ENCODE measurements at places on chromosomes 1 and 21.
A peak's percentile ranks its signal among the peaks of the same experiment; 100 is the strongest.

GRCh38 chr1:157894613-157895165, 53.1 kb upstream of the CD5L start:
- DNase-seq = no peak

DNA sequence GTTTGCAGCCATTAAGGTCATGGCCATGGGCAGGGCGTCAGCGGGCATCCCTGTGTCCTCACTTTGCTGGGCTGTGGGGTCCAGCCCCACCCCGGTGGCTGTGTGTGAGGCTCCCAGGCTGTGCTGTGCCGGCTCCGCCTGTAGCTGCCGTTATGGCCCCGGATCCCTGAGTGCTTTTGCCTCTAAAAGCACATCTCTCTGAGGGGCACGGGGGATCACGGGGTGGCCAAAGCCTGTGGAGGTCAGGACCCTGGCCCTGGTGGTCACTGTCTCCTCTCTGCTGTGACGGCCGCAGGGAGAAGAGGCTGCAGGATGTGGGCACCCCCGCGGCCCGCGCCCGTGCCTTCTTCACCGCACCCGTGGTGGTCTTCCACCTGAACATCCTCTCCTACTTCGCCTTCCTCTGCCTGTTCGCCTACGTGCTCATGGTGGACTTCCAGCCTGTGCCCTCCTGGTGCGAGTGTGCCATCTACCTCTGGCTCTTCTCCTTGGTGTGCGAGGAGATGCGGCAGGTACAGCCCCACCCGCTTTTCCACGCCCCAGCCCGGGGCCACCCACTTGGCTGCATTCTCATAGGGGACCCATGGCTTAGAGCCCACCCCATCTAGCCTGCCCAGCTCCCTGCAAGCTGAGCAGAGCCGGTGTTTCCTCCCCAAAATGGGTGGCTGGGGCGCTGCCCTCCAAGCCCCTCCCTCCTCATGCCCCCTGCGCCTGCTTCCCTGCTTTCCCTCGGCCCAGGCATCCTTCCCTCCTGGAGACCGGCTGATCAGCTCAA, 48.2 kb downstream of the TRPM2 start:
- no peak for DNase-seq

DNA sequence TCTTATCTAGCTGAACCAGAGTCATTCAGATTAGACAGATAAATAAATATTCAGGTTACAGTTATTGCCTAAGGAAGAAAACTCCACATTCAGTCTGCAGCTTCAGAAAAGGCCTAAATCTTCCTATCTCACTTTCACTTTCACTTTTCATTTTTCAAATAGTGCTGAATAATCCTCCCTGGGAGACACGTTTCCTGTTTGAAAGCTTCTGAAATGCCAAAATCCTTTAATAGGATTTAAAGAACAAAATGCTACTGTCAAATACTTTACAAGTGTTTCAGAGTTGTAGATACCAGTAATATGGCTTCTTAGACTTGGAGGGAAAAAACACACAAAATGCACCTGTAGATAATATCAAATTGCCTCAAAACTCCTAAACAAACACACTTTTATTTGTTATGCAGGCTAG, 3.9 kb downstream of the PSMB2 start:
- no peak for DNase-seq

GRCh38 chr1:207388721-207389120, 65.4 kb upstream of the CR2 start:
- no peak for DNase-seq

DNA sequence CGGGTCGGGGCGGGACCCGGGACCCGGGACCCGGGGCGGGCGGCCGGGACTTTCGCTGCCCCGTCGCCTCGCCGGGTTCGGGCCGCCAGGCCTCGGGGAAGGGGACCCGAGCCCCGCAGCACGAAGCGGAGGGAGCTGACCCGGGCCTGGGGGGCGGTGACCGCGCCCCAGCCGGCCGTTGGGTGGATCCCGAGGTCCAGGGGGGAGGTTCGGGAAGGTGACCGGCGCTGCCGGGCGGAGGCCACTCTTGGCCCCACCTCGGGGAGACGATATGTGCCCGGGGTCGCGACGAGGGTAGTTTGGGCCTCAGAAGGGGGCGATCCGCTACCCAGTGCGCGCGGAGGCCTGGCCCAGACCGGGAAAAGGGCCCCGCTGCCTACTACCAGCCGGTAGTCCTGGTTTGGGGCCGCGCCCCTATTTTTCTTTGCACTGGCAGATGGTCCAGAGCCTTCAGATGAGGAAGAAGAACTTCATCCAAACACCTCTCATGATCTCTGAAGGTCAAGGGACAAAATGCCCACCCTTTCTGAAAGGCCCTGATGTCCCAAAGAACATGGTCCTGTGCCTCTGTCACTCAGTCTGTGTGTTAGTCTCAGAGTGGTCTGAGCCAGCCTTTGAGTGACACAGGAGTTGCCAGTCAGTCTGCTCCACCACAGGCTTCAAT, 766 bp downstream of the AGO4 start:
- DNase-seq = peak; percentile 14

GRCh38 chr1:36866169-36866814, 168.0 kb downstream of the GRIK3 start:
- no peak for DNase-seq

DNA sequence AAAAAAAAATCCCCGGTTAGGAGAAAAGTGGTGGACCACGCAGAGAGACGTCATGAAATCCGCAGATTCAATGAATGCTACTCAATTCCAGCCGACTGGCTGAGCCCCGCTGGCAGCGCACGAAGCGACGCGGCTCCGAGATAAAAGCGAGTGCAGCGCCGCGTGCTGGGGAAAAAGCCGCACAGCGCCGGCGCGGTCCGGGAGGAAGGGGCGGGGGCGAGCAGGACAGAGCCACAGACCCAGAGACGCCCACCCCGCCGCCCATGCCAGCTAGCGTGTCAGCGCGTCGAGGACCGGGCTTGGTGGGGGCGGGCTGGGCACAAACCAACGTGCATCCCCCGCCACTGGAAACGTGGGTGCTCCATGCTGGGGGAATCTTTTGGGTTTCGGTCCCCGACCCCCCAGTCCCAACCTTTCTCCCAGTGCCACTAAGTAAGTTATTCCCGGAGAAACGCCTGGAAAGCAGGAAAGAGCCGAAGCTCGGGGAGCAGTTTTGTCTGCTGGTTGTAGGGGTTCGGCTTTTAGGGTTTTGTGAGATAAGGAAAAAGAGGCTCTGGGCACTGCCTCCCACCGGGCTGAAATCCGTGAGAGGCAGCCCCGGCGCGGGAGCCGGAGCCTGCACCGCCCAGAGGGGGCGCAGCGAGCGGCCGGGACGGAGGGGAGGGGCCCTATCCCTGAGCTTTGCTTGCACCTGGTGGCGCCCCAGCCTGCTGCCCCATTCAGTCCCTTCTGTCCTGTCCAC, at the start of gene KCNJ6:
Gene KCNJ6, minus strand, starts transcription at position 148 of the 742 bp plus-strand sequence. CDS start 75,775 bp downstream, outside the sequence.
- no peak for DNase-seq

DNA sequence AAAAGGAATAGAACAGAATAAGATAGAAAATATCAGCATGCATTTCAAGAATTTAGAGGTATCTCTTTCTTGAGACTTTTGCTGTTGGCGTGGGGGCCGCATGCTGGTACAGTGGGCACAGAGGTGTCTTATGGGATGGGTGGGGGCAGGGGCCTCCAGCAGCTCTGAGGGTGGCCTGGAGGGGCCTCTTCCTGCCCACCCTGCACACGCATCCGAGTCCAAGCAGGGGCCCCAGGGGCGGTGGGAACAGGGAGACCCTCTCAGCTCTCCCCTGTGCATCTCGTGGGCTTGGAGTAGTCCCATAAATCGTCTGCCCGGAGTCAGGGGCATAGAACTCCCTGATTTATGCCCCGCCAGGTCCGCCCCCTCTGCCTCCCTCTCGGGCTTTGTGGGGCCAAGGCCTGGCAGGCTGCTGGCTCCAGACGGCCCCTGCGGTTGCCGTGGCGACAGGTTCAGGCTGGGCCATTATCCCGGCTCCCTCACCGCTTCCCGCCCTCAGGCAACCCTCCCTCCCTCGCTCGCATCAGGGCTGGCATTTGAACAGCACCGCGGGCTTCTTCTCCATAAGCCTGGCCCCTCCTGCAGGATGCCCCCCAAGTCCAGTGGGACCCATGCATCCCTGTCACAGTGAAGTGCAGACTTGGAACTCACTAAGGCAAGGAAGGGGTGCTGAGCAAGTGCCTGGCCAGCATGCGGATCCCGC, 133.2 kb upstream of the ZBTB40 start:
- no peak for DNase-seq

DNA sequence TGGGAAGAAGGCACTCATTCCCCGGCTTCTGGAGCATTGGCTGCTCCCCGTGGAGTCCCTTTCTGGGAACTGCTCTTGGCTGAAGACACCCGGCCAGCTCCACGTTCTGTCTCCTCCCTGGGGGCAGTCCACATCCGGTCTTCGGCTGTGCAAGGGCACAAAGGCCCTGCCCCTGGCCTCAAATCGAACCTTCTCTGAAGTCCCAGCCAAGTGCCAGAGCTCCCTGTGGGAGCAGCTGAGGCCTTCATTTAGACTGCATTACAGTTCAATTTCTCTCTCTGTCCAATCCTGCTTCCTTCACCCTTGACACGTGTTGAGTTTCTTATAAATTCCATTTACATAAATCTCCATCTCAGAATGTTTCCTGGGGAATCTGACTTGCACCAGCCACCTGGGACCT, 132.9 kb upstream of the POU3F1 start:
- no peak for DNase-seq

DNA sequence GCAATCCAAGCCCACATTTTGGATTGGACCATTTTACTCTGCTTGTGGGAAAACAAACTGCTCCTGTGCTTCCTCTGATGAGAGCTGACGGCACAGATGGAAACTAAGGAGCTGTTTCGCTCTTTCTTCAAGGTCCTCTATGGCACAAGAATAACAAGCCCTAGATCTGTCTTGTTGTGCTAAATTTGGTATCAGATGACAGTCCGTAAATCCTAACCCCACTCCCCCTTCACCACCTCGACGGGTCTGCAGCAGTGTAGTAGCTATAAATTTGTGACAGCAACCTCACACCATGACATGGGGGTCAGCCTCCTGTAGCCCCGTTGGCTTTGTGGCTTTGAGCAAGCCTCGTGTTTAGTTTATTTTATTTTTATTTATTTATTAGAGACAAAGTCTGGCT, 85.9 kb downstream of the ADSS2 start:
- no peak for DNase-seq

GRCh38 chr1:161131523-161132409, 701 bp downstream of the DEDD start:
- DNase-seq = no peak

- no peak for DNase-seq
Measured at GRCh38 chr1:194809665-194810064, 1623.3 kb upstream of the B3GALT2 start.

- DNase-seq = no peak
Measured at GRCh38 chr1:26555550-26555981, 26.0 kb downstream of the RPS6KA1 start.

- DNase-seq = no peak
Measured at GRCh38 chr1:244271004-244271403, 180.7 kb downstream of the ADSS2 start.

DNA sequence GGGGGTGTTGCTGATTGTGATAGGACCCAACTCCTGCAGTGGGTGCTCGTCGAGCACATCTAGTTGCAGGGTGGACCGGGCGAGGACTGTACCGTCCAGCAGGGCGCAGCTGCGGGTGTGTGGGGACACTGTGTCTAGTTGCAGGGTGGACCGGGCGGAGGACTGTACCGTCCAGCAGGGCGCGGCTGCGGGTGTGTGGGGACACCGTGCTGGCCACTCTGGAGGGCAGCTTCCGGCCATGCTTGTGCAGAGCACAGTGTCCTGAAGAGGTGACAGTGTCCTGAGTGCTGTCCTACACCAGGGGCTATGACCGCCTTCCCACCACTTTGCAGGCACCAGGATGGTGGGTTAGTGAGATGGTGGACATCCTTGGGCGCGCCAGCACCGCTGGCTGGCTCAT, 4.6 kb upstream of the TRPM2 start:
- no peak for DNase-seq

- no peak for DNase-seq
Measured at GRCh38 chr1:25065795-25066238, 135.7 kb upstream of the RUNX3 start.

- DNase-seq = no peak
Measured at GRCh38 chr1:180173952-180174351, 19.3 kb downstream of the QSOX1 start.

GRCh38 chr1:93061895-93062792, 16.9 kb upstream of the MTF2 start:
- DNase-seq = no peak
